Stimulated activated CD4-positive, alpha-beta T cell treated with anti-CD3 and anti-CD28 coated beads, TNF-alpha, amount 100 ng/mL, for 1 hour (primary cell): ENCODE measurements at places on chromosomes 13 and 19.

- DNase-seq, result no peak
These were observed 49.0 kb downstream of the BRD4 start for GRCh38 chr19:15283141-15283883.

DNA sequence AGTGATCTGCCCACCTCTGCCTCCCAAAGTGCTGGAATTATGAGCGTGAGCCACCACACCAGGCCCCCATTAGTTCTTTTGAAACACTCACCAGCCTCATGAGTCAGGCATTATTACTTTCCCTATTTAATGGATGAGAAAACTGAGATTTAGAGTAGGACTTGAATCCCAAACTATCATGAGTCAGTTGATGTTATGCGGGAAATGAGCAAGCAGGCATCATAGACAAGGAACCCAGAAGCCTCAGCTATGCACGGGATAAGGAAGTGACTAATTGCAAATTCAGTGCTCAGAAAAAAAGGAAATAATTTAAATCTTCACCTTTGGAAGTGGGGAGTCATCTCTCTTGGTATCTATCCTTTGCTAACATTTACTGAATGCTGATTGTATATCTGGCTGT, 217.5 kb downstream of the ABCC4 start:
- DNase-seq, result no peak

- no peak for DNase-seq
These were observed 13.0 kb downstream of the NTN5 start for GRCh38 chr19:48659768-48660167.

DNA sequence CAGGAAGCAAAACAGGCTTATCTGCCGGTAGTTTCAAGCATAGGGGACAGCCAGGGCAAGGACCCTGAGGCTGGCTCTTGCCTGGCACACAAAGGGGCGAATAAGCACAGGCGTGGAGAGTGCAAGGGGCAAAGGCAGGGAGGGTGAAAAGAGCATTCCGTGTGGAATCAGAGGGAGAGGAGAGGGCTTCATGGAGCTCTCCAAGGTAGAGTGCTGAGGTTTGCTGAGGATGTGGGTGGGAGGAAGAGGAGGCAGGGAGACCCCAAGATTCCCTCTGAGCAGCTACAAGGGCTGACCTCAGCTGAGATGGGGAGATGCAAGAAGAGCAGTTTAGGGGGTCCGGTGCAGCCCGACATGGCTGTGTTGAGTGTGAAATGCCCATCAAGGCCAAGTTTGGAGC, 36.5 kb upstream of the ZNRF4 start:
- no peak for DNase-seq

GRCh38 chr19:38234615-38235014, 10.6 kb upstream of the DPF1 start:
- no peak for DNase-seq
